Muscle of leg (tissue), 16 donors: ENCODE measurements at places on chromosomes 6 and 20. TPM values are rescaled to one million over a fixed set of nuclear protein-coding genes. Genes with fewer than 3 reads are reported as not detected.

GRCh38 chr6:134123666-134124208 lies 71.3 kb upstream of the SLC2A12 start:
- no peaks in the 10 kb centered on the region for H3K36me3 ChIP-seq
- DNase-seq: peak; percentile 56
- H3K4me3 ChIP-seq: no peak overlapping the region
- no peaks in the 10 kb centered on the region for H3K27me3 ChIP-seq

DNA sequence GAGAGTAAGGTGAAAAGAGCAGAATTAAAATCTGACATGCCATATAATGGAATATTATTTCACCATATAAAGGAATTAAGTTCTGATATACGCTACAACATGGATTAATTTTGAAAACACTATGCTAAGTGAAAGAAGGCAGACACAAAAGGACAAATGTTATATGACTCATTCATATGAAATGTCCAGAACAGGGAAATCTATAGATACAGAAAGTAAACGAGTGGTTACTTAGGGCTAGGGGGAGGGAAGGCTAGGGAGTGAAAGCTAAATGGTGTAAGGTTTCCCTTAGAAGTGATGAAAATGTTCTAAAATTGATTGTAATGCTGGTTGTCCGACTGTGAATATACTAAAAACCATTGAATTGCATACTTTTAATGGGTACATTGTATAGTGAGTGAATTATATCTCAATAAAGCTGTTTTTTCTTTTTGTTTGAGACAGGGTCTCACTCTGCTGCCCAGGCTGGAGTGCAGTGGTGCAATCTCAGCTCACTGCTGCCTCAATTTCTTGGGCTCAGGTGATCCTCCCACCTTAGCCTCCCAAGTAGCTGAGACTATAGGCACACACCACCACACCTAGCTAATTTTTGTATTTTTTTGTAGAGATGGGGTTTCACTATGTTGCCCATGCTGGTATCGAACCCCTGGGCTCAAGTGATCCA lies 8.2 kb downstream of the PRPH2 start:
- no peak overlapping the region for H3K4me3 ChIP-seq
- H3K36me3 ChIP-seq: no peaks in the 10 kb centered on the region
- no peak for DNase-seq

GRCh38 chr6:168533414-168533813 lies 92.4 kb downstream of the SMOC2 start:
- H3K4me3 ChIP-seq: no peak overlapping the region
- peak overlapping the region; percentile 45 for H3K27ac ChIP-seq
- peak; percentile 75 for DNase-seq
- no peaks in the 10 kb centered on the region for H3K27me3 ChIP-seq

DNA sequence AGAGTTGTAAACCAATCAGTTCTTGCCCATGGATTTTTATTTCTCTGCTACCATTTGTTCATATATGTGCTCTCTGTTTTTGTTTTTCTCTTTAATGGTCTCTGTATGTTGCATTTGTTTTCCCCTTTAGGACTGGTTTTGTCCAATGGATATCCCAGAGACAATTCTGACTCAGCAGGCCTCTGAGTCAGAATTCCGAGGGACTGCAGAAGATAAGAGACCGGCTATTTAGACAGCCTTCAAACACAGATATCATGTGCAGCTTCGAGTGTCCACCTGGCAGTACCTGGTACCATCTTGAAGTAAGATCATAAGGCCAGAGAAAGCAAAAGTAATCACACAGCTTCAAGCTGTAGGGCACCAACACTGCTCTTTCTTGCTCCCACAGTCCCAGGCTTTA lies 125.5 kb downstream of the ELOVL4 start:
- H3K4me1 ChIP-seq: no peaks in the 10 kb centered on the region
- no peak overlapping the region for H3K27ac ChIP-seq
- no peak for DNase-seq
- H3K4me3 ChIP-seq: no peak overlapping the region

DNA sequence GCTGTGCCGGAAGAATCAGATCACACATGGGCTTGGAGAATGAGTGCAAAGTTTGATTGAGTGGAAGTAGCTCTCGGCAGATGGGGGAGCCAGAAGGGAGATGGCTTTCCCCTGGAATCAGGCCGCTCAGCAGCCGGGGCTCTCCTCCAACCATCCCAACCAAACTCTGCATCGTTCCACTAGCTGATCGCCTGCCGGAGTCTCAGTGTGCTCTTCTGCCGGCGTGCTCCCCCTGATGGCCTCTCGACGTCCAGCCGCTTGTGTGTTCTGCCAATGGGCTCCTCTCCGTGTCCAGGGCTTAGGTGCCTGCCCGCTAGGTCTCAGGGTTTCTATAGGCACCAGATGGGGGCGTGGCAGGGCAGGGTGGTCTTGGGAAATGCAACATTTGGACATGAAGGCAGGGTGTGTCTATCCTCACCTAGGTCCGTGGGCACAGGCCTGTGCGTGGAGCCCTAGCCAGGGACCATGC lies 4.9 kb upstream of the BIRC7 start:
- DNase-seq: peak; percentile 88
- H3K4me1 ChIP-seq: peaks cover 25% of the 10 kb centered on the region
- no peak overlapping the region for H3K4me3 ChIP-seq
- peaks cover 23% of the 10 kb centered on the region for H3K27me3 ChIP-seq
- no peaks in the 10 kb centered on the region for H3K36me3 ChIP-seq

DNA sequence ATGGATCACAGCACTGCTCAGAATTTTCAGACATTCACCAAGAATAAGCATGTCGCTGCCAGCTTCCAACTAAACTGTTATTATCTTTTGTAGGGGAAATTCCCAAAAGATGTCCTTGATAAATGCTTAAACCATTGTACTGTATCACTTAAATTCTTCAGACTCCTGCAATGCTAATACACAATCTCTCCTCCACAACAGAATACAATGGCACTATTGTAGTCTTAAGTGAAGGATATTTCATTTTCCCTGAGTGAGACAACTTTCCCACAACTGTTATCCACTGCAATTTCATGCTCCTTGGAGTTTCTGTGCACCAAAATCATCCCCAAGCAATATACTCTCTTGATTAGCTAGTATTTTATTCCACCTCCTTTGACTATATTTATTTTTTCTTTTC lies 189.7 kb downstream of the COL9A1 start:
- no peaks in the 10 kb centered on the region for H3K36me3 ChIP-seq
- no peaks in the 10 kb centered on the region for H3K27me3 ChIP-seq
- H3K27ac ChIP-seq: peak overlapping the region; percentile 16
- no peak for DNase-seq
- peaks cover 5% of the 10 kb centered on the region for H3K4me1 ChIP-seq

GRCh38 chr20:17909869-17910321 lies 58.7 kb downstream of the SNX5 start:
- no peak overlapping the region for H3K4me3 ChIP-seq
- H3K27me3 ChIP-seq: no peaks in the 10 kb centered on the region
- no peaks in the 10 kb centered on the region for H3K36me3 ChIP-seq
- H3K4me1 ChIP-seq: peaks cover 18% of the 10 kb centered on the region

- no peak overlapping the region for H3K4me3 ChIP-seq
- no peak for DNase-seq
- H3K27me3 ChIP-seq: no peaks in the 10 kb centered on the region
- no peaks in the 10 kb centered on the region for H3K4me1 ChIP-seq
- peaks cover 11% of the 10 kb centered on the region for H3K36me3 ChIP-seq
- no peak overlapping the region for H3K27ac ChIP-seq
Observed at GRCh38 chr6:99501762-99502161, 13.5 kb downstream of the USP45 start.

DNA sequence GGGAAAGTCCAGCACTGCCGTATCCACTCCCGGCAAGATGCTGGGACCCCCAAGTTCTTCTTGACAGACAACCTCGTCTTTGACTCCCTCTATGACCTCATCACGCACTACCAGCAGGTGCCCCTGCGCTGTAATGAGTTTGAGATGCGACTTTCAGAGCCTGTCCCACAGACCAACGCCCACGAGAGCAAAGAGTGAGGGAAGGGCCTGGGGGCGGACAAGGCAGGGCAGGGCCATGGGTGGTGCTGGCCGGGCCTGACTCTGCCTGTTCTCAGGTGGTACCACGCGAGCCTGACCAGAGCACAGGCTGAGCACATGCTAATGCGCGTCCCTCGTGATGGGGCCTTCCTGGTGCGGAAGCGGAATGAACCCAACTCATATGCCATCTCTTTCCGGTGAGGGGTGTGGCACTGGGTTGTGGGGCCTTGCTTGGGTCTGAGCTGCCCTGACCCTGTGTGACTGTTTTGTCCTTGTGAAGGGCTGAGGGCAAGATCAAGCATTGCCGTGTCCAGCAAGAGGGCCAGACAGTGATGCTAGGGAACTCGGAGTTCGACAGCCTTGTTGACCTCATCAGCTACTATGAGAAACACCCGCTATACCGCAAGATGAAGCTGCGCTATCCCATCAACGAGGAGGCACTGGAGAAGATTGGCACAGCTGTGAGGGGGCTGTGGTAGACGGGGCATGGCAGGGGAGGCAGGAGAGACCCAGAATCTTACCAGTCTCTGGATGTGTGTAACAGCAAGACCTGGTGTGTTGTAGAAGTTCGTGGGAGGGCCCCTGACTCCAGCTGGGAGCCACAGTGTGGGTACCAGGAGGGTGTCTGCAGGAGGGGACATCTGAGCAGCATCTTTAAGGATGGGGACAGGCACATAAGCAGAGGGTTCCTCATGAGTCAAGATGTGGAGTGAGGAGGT lies 29.1 kb downstream of the PLCG1 start:
- no peak overlapping the region for H3K27ac ChIP-seq
- H3K4me1 ChIP-seq: no peaks in the 10 kb centered on the region
- no peak overlapping the region for H3K4me3 ChIP-seq
- H3K27me3 ChIP-seq: no peaks in the 10 kb centered on the region
- peaks cover 96% of the 10 kb centered on the region for H3K36me3 ChIP-seq

DNA sequence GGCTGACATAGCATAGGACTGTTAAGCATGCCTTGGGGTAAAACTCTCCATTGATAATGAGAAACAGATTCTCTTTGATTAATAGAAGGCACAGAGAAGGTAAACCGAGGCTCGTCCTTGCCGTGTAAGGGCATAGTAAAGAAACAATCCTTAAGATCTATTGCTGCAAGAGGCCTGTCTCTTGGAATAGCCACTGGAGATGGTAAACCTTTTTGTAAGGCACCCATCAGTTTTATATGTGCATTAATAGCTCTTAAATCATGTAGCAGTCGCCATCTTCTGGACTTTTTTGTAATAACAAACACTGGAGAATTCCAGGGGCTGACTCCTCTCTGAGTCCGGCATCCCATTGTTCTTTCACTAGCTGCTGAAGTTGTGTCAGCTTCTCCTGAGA lies 8.4 kb upstream of the ABHD12 start:
- peaks cover 2% of the 10 kb centered on the region for H3K27me3 ChIP-seq
- DNase-seq: peak; percentile 81
- H3K4me1 ChIP-seq: no peaks in the 10 kb centered on the region
- H3K27ac ChIP-seq: no peak overlapping the region
- H3K4me3 ChIP-seq: no peak overlapping the region
- no peaks in the 10 kb centered on the region for H3K36me3 ChIP-seq

GRCh38 chr6:161422710-161423680 lies 149.1 kb upstream of the AGPAT4 start:
- no peaks in the 10 kb centered on the region for H3K36me3 ChIP-seq
- H3K27me3 ChIP-seq: no peaks in the 10 kb centered on the region
- H3K27ac ChIP-seq: no peak overlapping the region
- no peak for DNase-seq

DNA sequence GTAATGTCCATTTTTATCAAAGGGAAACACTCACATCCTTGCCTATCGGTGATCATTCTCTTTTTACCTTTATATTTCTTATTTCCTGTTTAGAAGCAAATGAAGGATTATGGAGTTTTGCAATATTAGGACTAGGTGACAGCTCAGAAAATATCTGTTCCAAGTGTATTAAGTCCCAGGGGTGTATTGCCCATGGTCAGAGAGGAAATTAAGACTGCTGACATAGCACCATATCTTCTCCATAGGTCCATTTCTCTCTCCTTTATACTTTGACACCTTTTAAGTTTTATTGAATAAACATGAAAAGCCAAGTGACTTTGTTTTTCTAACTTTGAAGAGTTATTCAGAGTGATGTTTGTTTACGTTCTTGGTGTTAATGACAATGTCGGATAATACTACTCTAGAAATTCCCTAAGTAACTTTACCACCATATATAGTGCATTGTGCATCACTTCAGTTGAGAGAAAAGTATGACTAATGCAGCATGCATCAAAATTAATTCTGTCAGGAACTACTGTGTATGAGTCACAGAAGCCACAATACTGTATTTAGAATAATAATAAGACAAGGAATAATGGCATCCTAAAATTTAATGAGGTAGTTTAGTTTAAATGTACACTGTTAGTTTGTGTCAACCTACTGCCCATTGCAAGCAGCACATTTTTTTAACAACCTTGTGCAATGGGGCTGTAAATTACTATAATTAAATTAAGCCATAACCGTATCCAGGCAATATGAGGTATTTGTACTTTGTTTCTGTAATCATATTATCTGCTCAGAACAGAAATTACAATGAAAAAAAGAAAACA lies 474.4 kb upstream of the RNF217 start:
- no peak overlapping the region for H3K4me3 ChIP-seq
- no peaks in the 10 kb centered on the region for H3K4me1 ChIP-seq
- H3K27ac ChIP-seq: no peak overlapping the region
- no peaks in the 10 kb centered on the region for H3K27me3 ChIP-seq
- DNase-seq: no peak

DNA sequence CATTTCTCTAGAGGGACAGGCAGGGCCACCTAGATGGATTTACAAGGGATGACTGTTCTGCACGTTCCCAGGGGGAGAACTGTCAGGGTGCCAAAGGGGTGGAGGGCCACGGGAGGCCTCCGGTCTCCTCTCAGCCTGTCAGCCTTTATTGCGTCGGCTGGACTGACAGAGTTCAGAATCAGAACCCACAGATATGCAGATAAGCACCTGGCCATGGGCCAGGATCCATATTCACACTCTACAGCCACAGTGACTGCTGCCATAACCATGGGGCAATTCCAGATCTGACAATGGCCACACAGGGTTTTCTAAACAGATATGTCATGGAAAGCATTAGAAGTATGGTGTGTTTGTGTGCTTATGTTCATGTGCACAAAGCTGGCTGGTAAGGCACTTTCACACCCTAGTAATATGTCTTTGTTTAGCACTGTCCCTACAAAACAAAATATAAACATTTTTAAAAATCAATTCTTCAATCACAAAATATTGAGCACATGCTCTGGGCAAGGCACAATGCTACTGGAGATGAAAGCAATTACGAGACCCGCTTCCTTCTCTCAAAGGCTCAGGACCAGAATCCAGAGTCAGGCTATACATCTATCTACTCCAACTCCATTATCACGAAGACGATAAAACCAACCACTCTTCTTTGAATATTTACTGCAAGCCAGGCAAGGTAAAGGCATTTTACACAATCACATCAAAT lies 29.1 kb downstream of the TRAM2 start:
- H3K4me1 ChIP-seq: peaks cover 57% of the 10 kb centered on the region
- H3K36me3 ChIP-seq: peaks cover 6% of the 10 kb centered on the region
- no peaks in the 10 kb centered on the region for H3K27me3 ChIP-seq
- DNase-seq: no peak

- peak overlapping the region; percentile 90 for H3K27ac ChIP-seq
- peaks cover 2% of the 10 kb centered on the region for H3K36me3 ChIP-seq
- DNase-seq: peak; percentile 59
- peak overlapping the region; percentile 39 for H3K4me3 ChIP-seq
- peaks cover 3% of the 10 kb centered on the region for H3K4me1 ChIP-seq
- no peaks in the 10 kb centered on the region for H3K27me3 ChIP-seq
Observed at GRCh38 chr6:116512111-116512559, 696 bp downstream of the CALHM5 start.

GRCh38 chr6:4970739-4971395 lies 33.0 kb downstream of the RPP40 start:
- peak overlapping the region; percentile 37 for H3K27ac ChIP-seq
- DNase-seq: peak; percentile 32
- no peak overlapping the region for H3K4me3 ChIP-seq
- no peaks in the 10 kb centered on the region for H3K36me3 ChIP-seq

Gene GABRR1
- total RNA-seq: 0.40 TPM

Gene EYA4
- 28.8 TPM for total RNA-seq

Gene RIN2
- total RNA-seq: 26.0 TPM

Gene SLC17A1
- total RNA-seq: not detected
